Endothelial cell of umbilical vein (primary cell): ENCODE measurements at places on chromosomes 1 and 21. TPM values are rescaled to one million over a fixed set of nuclear protein-coding genes. Genes with fewer than 3 reads are reported as not detected.

GRCh38 chr1:203136409-203137042 is 9.0 kb downstream of the ADORA1 start:
- no peak for DNase-seq

GRCh38 chr1:193960499-193960898 is 774.1 kb upstream of the B3GALT2 start:
- no peak for DNase-seq

DNA sequence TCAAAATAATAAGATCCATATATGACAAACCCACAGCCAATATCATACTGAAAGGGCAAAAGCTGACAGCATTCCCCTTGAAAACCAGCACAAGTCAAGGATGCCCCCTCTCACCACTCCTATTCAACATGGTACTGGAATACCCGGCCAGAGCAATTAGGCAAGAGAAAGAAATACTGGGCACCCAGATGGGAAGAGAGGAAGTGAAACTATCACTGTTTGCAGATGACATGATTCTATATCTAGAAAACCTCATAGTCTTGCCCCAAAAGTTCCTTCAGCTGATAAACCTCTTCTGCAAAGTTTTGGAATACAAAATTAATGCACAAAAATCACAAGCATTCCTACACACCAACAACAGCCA is 442.7 kb downstream of the PTBP2 start:
- no peak for DNase-seq

GRCh38 chr1:170049176-170049800 is 25.2 kb downstream of the KIFAP3 start:
- no peak for DNase-seq

- no peak for DNase-seq
Measured at GRCh38 chr1:182569939-182570610, 19.0 kb downstream of the RNASEL start.

DNA sequence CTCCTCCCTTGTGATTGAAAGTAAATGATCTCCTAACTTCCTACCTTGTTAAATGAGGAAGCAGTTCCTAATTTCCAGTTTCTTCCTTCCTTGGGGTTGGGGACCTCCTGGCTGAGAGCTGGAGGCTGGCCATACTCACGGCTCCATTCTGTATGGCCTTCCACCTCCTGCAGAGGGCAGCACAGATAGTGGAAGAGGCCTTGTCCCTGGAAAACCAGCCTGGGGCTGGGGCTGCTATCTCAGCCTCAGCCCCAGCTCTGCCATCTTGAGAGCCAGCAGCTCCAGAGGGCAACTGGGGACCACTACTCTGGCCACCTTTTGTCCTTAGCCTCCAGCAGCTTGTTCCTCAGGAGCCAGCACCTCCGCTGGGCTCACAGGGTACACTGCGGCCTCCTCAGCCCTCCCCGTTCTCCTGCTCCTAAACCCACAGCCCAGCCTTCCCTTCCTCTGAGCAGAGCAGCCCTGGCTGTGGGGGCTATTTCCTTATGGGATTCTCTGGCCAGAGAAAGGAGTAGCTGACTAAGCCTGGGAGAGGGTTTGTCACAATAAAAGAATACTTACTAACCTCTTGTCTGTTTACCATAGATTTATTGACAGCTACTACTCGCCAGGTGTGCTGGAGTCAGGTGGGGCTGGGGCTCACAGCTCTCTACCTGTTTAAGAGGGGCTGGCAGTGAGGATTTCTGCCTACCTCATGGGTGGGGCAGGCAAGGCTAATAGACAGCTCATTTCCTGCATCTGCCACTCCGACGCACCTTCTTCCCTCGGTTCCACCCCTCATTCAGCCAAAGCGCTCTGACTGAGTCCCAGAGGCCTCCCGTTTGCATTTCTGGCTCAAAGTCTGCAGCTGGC is 6.3 kb downstream of the TMEM234 start:
- DNase-seq, result peak; percentile 60

DNA sequence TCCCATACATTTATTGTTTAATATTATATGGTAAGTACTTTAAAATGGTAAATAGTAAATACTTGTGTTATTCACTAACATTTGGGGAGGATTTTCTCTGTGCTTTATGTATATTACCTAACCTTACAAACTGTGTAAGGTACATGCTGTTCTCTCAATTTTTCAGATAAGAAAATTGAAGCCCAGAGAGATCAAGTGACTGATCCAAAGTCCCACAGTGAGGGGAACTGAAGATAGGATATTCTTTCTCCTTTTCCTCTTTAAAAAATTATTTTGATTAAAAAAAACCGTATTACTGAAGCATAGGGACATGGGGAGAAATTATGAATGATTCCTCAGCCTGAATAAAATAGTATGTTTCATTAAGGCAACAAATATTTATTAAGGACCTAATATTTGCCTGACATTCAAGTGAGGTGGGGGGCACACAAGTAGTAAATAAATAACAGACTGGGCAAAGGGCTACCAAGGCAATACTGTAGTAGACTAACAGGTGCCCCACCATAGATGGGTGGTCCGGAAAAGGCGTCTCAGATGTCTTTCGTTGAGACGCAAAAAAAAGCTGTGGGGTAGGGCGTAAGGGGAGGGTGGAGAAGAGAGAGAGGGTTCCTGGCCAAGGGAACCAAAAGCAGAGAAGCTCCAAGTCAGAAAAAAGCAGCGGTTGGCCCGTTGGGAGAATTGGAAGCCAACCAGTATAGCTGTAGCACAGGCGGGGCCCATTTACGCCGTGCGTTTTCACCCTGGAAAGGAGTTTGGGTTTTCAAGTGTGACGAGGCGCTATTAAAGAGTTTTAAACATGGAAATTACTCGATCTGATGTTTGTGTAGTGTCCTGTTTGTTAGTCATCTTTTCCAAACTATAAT is 944 bp upstream of the AGO3 start:
- DNase-seq, result no peak

- peak; percentile 58 for DNase-seq
Measured at GRCh38 chr1:20376880-20377494, 86.3 kb downstream of the VWA5B1 start.

- no peak for DNase-seq
Measured at GRCh38 chr1:111272081-111272480, 18.6 kb upstream of the CHIA start.

Gene FNDC10
- total RNA-seq, result 1.9 and 2.3 TPM in 2 replicates

Gene CSF3R
- not detected in 2 replicates for total RNA-seq

Gene HSD11B1
- total RNA-seq, result not detected in 2 replicates
